ENCODE measurements at places on chromosomes 6 and 20.

DNA sequence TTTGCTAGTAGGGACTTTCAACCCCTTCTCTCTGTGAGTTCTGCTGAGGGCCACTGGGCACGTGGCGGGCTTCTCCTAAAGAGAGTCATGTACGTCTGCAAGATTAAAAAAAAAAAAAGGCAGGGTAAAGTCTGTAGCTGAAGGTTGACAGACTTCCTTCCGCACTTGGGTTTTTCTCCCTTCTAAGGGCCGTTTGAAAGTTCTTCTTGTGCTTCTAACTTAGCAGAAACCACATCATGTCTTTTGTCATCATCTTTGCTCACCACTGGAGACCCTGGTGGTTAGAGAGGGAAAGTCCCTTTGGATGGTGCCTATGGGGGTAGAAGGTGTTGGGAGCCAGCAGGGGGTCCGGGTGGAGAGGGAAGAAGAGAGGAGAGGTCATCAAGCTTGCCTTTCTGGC lies 31.4 kb downstream of the PRDM1 start:
- DNase-seq, result no peak
- H3K4me1 ChIP-seq, result peaks cover 4% of the 10 kb centered on the region
- no peak overlapping the region for H3K4me3 ChIP-seq
- H3K27me3 ChIP-seq, result no peaks in the 10 kb centered on the region

DNA sequence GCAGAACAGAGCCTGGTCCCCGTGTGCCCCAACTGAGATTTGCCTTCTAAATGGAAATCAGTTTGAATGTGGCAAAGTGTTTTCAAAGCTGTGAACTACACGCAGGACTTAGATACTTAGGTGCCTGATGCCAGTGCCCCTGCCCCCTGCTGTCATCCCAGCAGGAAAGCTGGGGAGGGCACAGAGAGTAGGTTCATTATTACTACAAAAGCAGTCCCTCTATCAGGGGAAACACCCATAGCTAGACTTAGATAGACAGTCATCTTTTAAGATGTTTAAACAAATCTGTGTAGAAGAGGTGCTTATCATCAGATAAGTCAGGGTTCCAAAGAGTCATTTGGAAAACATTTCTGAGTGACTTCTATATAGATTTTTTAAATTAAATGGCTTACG lies 155.0 kb upstream of the SNX9 start:
- H3K36me3 ChIP-seq, result no peaks in the 10 kb centered on the region
- H3K27me3 ChIP-seq, result no peaks in the 10 kb centered on the region
- no peak overlapping the region for H3K27ac ChIP-seq

GRCh38 chr6:72464791-72465691 lies 156.8 kb upstream of the KCNQ5 start:
- H3K4me1 ChIP-seq, result no peaks in the 10 kb centered on the region
- no peak overlapping the region for H3K27ac ChIP-seq
- H3K27me3 ChIP-seq, result no peaks in the 10 kb centered on the region
- no peaks in the 10 kb centered on the region for H3K36me3 ChIP-seq
- no peak overlapping the region for H3K4me3 ChIP-seq

DNA sequence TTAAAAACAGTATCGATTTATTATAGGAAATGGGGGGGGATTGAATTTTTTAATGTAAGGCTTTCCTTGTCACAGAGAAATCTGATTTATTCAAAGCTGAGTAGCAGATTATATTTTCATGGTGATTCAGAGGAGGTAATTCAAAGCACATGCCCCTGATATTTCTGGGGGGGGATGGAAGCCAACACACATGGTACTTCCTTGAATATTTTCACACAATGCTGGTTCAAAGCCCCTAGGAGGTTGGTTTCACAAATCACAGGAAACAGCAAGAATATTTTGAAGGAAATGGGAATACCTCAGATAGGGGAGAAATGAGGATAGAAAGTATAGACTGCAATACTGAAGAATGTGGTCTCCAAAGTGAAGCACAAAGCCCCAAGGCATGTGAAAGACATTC lies 98.8 kb downstream of the RTN4IP1 start:
- H3K4me3 ChIP-seq, result no peak overlapping the region
- H3K4me1 ChIP-seq, result peaks cover 78% of the 10 kb centered on the region
- DNase-seq, result no peak
- peak overlapping the region; percentile 99 for H3K27ac ChIP-seq
- H3K36me3 ChIP-seq, result peaks cover 95% of the 10 kb centered on the region
- no peaks in the 10 kb centered on the region for H3K27me3 ChIP-seq

GRCh38 chr6:125995972-125996580 lies 9.7 kb downstream of the TRMT11 start:
- no peaks in the 10 kb centered on the region for H3K4me1 ChIP-seq
- H3K27me3 ChIP-seq, result no peaks in the 10 kb centered on the region
- H3K27ac ChIP-seq, result no peak overlapping the region
- H3K36me3 ChIP-seq, result peaks cover 48% of the 10 kb centered on the region
- no peak overlapping the region for H3K4me3 ChIP-seq

GRCh38 chr20:51132279-51132678 lies 109.4 kb upstream of the KCNG1 start:
- H3K4me3 ChIP-seq, result no peak overlapping the region
- no peaks in the 10 kb centered on the region for H3K27me3 ChIP-seq
- no peak overlapping the region for H3K27ac ChIP-seq
- no peaks in the 10 kb centered on the region for H3K36me3 ChIP-seq

DNA sequence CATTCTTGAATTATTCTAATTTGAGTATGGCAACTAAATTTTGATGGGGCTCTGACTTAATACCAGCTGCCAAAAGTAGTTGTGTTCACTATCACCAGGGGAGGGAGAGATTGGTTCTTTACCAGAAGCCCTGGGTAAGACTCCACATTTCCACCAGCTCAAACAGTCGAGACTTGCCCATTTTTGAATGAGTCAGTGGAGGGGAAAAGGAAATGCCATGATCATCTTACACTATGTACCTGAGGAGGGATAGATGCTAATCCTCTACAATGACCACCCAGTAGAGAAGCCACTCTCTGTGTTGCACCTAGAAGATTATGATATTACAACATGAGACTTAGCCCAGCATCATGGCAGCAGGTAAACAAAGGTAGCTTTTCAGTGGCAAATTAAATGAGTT lies 77.0 kb upstream of the SGK1 start:
- H3K4me3 ChIP-seq, result no peak overlapping the region
- H3K36me3 ChIP-seq, result no peaks in the 10 kb centered on the region
- no peaks in the 10 kb centered on the region for H3K27me3 ChIP-seq
- H3K27ac ChIP-seq, result peak overlapping the region; percentile 40
- no peak for DNase-seq
- H3K4me1 ChIP-seq, result peaks cover 14% of the 10 kb centered on the region

DNA sequence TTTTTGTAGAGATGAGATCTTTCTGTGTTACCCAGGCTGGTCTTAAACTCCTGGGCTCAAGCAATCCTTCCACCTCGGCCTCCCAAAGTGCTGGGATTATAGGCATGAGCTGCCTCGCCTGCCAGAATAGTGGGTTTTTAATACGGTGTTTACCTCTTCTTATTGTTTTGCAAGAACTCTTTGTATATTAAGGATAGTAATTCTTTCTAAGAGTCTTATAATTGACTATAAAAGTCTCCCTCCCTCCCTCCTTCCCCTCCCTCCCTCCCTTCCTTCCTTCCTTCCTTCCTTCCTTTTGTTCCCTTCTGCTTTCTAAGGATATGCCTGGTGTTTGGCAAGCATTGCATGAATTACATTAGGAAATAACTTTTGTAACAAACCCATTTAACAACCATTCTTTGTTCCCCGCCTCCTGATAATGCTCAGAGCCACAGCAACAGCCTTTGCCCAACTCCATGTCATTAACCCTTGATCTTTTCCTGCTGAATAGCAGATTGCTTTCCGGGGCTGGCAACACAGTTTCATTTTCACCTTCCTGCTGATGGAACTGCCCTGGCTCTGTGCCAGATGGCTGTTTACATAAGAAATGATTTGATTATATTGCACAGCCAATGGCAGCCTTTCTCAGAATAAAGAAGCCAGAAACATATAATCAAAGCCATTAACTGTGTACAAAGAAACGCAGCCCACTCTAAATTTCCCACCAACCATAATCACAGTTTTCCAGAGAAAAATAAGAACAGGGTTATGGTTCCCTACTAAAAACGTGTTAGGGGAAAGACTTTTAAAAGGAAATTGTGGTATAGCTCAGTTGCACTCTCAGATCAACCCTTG lies 143.7 kb upstream of the PTPN1 start:
- H3K4me3 ChIP-seq, result no peak overlapping the region
- peak; percentile 93 for DNase-seq
- no peaks in the 10 kb centered on the region for H3K4me1 ChIP-seq
- peak overlapping the region; percentile 24 for H3K27ac ChIP-seq
- H3K27me3 ChIP-seq, result no peaks in the 10 kb centered on the region

DNA sequence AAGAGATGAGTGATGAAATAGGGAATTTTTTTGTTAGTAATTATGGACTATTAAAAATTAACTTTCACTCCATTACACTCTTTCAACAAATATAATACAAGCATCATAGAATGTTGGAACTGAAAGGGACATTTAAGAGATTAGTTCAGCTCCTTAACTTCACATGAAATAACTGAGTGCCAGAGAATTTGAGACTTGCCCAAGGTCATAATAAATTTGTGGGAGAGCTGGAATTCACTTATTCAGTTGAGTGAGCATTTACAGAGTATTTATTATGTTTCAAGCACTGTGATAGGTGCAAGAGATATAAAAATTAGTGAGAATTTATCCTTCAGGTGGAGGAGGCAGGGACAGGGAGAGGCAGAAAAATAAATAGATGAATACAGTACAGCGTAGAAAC lies 154.6 kb downstream of the KCNQ5 start:
- no peaks in the 10 kb centered on the region for H3K4me1 ChIP-seq
- no peaks in the 10 kb centered on the region for H3K36me3 ChIP-seq
- H3K4me3 ChIP-seq, result no peak overlapping the region
- no peak for DNase-seq

DNA sequence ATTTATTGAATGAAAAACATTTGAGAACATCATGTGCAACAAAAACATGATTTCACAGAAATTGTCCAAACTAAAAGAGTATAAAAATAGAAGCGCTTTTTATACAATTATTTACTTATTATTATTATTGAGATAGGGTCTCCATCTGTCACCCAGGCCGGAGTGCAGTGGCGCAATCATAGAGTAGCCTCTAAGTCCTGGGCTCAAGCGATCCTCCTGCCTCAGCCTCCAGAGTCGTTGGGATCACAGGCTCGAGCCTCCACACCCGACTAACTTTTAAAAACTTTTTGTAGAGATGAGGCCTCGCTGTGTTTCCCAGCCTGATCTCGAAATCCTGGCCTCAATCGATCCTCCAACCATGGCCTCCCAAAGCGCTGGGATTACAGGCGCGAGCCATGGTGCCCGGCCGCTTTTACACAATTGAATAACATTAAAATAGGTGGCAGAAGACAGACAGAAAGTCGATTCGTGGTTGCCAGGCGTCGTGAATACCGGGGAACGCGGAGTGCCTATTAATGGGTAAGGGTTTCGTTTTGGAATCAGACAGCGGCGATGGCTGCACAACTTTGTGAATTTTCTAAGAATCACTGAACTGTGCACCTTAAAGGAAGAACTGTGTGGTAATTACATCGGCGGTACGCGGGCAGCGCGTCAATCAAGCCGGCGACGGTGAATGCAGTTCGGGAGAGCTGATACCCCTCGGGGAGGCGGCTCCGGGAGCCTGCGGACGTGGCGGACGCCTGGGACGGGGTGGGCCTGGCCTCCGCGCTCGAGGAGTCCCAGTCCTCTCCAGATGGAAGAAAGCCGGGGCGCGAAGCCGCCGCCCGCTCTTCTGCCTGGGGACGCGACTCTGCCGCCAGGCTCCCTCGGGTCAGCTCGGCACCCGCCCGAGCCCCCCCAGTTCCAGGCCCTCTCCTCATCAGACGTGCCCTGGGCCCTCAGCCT lies 807 bp downstream of the TBC1D20 start:
- H3K4me3 ChIP-seq, result peak overlapping the region; percentile 95
- H3K4me1 ChIP-seq, result peaks cover 10% of the 10 kb centered on the region
- no peaks in the 10 kb centered on the region for H3K27me3 ChIP-seq
- H3K36me3 ChIP-seq, result peaks cover 29% of the 10 kb centered on the region
- peak overlapping the region; percentile 56 for H3K27ac ChIP-seq

- no peaks in the 10 kb centered on the region for H3K4me1 ChIP-seq
- no peak overlapping the region for H3K27ac ChIP-seq
- H3K4me3 ChIP-seq, result no peak overlapping the region
- no peaks in the 10 kb centered on the region for H3K27me3 ChIP-seq
- DNase-seq, result no peak
Observed at GRCh38 chr6:113735491-113735890, 121.7 kb upstream of the MARCKS start.

- H3K36me3 ChIP-seq, result no peaks in the 10 kb centered on the region
- peak; percentile 75 for DNase-seq
- H3K27ac ChIP-seq, result no peak overlapping the region
- H3K4me1 ChIP-seq, result peaks cover 2% of the 10 kb centered on the region
- H3K27me3 ChIP-seq, result peaks cover 14% of the 10 kb centered on the region
Observed at GRCh38 chr20:31472395-31473330, 2.3 kb downstream of the DEFB124 start.
